GM12878 (cell line): ENCODE measurements at places on chromosomes 4 and X. TPM values are rescaled to one million over a fixed set of nuclear protein-coding genes. Genes with fewer than 3 reads are reported as not detected.

LRRC66 gene
- total RNA-seq, result 0.11 and 0.13 TPM in 2 replicates

OFD1 gene
- 30.6 and 34.0 TPM in 2 replicates for total RNA-seq

- DNase-seq, result no peak
- no peaks in the 10 kb centered on the region for H3K4me1 ChIP-seq
- H3K27me3 ChIP-seq, result no peaks in the 10 kb centered on the region
- peaks cover 5% of the 10 kb centered on the region; the same call in 1 of the 2 replicates for H3K36me3 ChIP-seq
- no peak overlapping the region for H3K27ac ChIP-seq
- H3K4me3 ChIP-seq, result no peak overlapping the region
Measured at GRCh38 chr4:102715057-102715456, 45.7 kb downstream of the MANBA start.

DNA sequence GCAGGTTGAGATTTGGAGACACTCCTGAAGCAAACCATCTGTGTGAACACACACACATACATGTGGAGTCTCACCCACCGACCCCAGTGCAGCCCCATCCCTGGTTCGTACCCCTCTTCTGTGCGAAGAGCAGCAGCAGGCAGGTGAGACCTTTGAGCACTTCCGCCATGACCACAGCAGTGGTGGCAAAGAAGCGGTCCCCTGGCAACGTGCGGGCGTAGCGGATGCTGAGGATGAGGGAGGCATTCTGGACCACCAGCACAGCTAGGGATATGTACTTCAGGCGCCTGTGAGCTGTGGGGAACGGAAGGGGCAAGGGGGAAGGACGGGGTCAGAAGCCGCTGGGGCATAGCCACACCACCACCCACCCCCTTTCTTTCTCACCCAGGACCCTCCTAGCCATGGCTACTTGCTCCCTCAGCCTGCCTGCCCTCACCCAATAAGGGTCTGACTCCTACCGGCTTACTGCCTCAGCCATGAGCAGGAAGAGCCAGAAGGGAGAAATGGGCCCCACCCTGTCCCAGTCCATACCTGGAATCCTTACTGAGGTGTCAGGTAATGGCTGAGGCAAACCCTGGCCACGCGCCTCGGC is 1.6 kb downstream of the SLC35A2 start:
- H3K4me1 ChIP-seq, result no peaks in the 10 kb centered on the region
- no peak for DNase-seq
- H3K36me3 ChIP-seq, result peaks cover 8% of the 10 kb centered on the region; the same call in 1 of the 2 replicates
- no peaks in the 10 kb centered on the region for H3K27me3 ChIP-seq
- no peak overlapping the region for H3K4me3 ChIP-seq

- no peak overlapping the region for H3K27ac ChIP-seq
- H3K36me3 ChIP-seq, result no peaks in the 10 kb centered on the region
- H3K4me3 ChIP-seq, result no peak overlapping the region
- DNase-seq, result no peak
Measured at GRCh38 chr4:65071564-65071963, 598.7 kb downstream of the EPHA5 start.

DNA sequence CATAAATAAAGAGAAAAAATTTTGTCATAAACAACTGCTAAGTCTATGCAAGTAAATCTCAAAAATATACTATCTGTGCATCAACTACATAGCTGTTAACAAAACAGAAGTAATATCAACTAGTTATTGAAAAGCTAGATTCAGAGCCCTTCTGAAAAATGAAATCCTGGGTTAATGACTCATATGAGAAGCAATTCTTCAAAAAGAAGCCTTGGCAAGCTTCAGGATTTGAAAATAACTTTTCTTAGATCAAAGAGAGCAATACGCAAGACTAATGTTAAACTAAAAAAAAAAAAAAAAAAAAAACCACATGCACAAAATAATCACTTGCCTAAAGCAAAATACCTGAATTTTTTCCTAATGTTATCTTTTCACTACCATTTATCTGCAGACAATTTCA is 566.1 kb upstream of the BOD1L1 start:
- no peak for DNase-seq
- no peaks in the 10 kb centered on the region for H3K27me3 ChIP-seq
- H3K4me3 ChIP-seq, result no peak overlapping the region
- no peak overlapping the region for H3K27ac ChIP-seq
- no peaks in the 10 kb centered on the region for H3K4me1 ChIP-seq
